ENCODE measurements at places on chromosomes 1 and 21. TPM values are rescaled to one million over a fixed set of nuclear protein-coding genes. Genes with fewer than 3 reads are reported as not detected.

The CD34 gene
- not detected for total RNA-seq

The SPRR2E gene
- total RNA-seq: not detected

The LRRC8B gene
- total RNA-seq: 18.9 TPM

DNA sequence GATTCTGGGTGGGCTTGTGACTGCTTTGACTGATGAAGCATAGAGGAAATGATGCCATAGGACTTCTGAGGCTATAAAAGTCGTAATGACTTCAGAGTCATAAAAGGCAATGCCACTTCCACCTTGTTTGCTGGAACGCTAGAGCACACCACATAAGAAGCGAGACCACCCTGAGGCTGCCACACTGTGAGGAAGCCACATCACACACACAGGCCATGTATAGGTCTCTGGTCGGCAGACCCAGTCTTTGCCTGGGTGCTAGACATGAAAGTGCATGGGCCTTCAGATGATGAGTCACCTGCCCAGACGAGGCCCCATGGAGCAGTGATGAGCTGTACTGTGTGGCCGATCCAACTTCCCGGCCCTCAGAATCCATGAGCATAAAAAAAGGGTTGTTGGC is 14.2 kb upstream of the KANK4 start:
- no peak for DNase-seq

DNA sequence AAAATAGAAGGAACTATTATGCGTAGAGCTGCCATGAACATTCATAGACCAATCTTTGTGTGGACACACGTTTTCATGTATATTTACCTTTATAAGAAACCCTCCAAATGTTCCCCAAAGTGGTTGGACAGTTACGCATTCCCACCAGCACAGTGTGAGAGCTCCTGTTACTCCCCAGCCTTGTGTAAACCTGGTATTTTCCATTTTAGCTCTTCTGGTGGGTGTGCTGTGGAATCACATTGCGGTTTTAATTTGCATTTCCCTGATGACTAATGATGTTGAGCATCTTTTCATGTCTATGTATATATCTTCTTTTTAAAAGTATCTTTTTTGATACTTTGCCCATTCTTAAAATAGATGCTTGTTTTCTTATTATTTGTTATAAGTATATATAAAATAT is 3.2 kb upstream of the UBASH3A start:
- no peak for DNase-seq

- peak; percentile 61 for DNase-seq
These were observed 32.4 kb downstream of the KCTD3 start for GRCh38 chr1:215599418-215600074.

- no peak for DNase-seq
These were observed 5.4 kb upstream of the GJA8 start for GRCh38 chr1:147897029-147897752.

- DNase-seq: no peak
These were observed 47.1 kb downstream of the COL6A1 start for GRCh38 chr21:46028573-46029091.

All from A673 (cell line).